NCI-H774 (cell line): ENCODE measurements at places on chromosomes 7 and 10.

GRCh38 chr7:78420001-78420400 lies 621.4 kb downstream of the PHTF2 start:
- DNase-seq: no peak

DNA sequence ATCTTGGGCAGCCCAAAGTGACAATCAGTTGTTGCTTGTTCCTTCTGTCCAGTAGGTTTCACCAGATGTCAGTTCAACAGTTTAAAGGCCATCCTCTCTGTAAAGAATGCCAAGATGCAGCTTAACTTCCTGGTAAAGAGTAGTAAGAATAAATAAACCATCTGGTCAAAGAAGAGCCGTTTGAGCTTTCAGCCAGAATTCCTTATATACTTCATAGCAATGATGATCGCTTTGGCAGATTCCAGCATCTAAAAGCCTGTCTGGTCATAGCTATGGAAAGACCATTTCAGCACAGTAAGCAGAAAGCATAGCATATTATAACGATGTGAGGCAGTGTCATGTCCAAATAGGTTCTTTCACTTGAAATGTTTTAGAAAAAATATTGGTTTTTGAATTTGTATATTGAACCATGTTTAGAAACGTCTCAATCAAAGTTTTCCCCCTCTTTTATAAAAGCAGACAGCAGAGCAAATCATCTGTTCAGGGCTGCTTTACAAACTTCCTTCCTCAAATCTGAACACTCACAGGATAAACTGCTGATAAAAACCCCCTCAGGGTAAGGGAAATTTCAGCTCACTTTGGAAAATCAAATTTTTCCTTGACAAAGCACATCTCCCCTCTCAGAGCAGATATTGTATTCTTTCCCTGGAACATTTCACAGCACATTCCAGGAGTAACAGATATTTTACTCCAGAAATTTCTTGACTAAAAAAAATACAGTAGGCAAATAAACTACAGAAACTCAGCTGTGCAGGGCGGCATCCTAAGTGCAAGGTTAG lies 184.1 kb downstream of the NOC3L start:
- DNase-seq: no peak

GRCh38 chr7:39353615-39354376 lies 212.4 kb upstream of the YAE1 start:
- peak; percentile 31 for DNase-seq

GRCh38 chr10:123642293-123642692 lies 23.9 kb upstream of the GPR26 start:
- DNase-seq: no peak

DNA sequence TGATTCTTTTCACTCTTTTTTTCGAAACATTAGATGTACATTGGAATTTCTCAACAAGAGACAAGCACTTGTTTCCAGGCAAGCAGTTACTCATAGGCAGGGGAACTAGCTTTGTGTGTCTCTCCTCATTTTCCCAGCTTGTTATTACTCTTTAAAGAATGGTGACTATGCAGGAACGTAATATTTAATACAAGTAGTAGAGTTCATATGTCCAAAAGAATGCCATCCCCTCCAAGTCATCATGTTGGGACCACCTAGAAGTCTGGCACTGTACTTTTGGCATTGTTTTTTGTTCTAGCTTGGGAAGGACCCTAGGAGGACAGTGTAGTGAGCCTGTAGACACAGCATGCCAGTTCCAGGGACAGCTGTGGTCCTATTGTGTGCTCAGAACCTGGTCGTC lies 650.7 kb downstream of the INHBA start:
- DNase-seq: no peak

DNA sequence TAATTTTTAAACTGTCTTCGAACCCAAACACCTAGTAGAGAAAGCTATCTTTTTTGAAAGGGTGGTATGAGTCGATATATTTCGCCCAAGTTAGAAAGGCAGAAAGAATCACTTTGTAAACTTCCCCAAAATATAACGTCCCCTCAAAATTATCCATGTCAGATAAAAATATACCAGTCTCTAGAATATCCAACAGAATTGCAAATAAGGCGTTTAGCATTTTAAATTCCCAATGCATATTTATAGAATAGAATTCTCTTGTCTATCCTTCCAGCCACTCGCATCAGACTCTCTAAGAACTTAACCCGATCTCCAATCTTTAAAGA lies 2.1 kb downstream of the CTBP2 start:
- no peak for DNase-seq
